ENCODE measurements at places on chromosomes 7 and 10.

- DNase-seq, result no peak
Observed at GRCh38 chr7:157506268-157506667, 169.5 kb downstream of the DNAJB6 start.

DNA sequence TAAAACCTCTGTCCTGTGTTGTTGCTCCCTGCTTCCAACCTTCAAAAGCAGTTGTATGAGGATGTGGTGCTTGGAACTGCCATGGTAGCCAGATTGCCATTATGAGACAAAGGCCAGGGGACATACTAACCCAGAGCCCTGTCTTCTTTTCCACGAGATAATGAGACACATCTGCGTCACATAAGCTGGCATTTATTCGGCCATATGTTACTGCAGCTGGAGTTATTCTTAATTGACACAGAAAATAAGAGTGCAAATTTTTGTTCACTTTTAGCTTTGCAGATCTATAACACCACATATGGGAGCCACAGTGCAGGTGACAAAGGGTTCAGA lies 15.5 kb upstream of the PDLIM1 start:
- no peak for DNase-seq

GRCh38 chr7:81790686-81791085 lies 20.8 kb upstream of the HGF start:
- no peak for DNase-seq

DNA sequence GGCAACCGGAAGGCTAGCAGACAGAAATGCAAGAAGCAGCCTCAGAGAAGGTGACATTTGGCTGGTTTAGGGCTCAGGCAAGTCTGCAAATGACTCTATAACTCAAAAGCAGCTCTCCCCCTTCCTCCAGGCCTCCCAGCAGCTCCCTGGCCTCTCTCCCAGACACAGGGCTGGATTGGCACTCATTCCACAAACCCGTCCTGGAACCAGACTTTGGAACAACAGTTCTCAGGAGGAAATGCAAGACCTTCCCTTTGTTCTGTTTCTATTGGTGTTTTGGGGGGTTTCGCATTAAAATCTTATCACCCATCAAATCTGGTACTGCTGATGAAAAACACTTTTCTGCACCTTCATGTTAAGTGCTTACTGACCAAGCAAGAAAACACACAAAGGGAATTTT lies 40.3 kb upstream of the EFCAB10 start:
- DNase-seq, result no peak

GRCh38 chr10:86284355-86285105 lies 82.1 kb downstream of the GRID1 start:
- no peak for DNase-seq

- DNase-seq, result peak; percentile 12
Observed at GRCh38 chr10:60883187-60883586, 60.8 kb downstream of the RHOBTB1 start.

GRCh38 chr10:70053218-70053840 lies 683 bp downstream of the MACROH2A2 start:
- DNase-seq, result no peak

DNA sequence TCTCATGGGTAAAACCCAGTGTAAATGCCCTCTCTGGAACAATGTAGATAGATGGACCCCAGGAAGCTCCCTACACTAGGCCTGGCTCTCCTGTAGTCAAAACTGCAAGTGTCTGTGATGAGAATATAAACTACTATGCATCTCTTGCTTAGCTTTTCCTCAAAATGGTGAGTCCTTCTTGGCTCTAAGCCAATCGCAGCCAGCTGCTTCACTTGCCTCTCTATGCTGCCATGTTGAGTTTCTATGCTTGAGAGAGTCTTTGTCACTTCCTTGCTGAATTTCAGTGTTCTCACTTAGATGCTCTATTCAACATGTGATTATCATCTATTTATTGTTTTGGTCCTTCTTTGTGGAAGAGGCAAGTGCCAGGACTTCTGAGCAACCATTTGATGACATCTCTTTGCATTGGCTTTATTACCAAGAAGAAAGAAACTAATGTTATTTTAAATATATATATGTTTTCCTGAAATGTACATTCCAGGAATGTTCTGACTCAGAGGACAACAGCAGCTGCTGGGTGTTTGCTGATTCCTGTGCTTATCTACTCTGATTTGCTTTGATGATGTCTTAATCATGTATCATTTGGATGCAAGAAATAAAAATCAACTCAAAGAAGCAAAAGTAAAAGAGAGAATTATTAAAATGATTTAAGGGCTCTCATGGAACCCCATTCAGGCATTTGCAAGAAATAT lies 16.6 kb downstream of the TAS2R40 start:
- no peak for DNase-seq

DNA sequence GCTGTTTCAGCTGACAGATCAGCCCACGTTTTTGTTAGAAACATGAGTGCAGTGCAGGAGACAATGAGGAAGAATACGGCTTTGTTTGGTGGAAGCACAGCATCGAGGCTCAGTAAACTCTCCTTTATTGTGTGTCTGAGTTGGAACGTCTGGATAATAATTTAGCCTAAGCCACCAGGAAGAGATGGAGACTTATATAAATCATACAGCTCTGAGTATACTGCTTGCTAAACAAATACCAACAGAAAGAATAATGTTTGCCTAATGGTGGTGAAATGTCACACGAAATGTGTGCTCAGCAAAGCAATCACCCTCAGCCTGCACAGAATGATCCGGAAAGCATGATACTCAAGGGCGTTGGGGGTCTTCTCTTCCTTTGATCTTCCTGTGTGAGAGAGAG lies 664.1 kb upstream of the ADARB2 start:
- DNase-seq, result no peak

DNA sequence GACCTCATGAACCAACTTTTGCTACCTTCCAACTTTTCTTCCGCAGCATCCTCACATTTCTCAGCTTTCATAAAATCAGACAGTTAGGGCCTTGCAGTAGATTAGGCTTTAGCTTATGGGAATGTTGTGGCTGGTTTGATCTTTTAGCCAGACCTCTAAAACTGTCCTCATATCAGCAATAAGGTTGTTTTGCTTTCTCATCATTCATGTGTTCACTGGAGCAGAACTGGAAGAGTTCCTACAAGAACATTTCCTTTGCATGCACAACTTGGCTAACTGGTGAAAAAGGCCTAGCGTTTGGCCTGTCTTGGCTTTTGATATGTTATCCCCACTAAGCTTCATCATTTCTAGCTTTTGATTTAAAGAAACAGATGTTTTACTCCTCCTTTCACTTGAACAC lies 130.0 kb upstream of the LRRTM3 start:
- DNase-seq, result no peak

Data from H54 (cell line).